Anterior cingulate cortex (tissue), 58 donors: ENCODE measurements at places on chromosomes 11 and 22.

- DNase-seq = no peak
Observed at GRCh38 chr22:32478994-32479393, 4.4 kb downstream of the FBXO7 start.

- no peak for DNase-seq
Observed at GRCh38 chr11:10412266-10412665, 42.8 kb upstream of the AMPD3 start.

GRCh38 chr11:66728693-66729385 is at the start of gene SPTBN2:
Gene SPTBN2, minus strand, starts transcription at chr11:66729216. Its CDS starts 7,976 bp downstream, at chr11:66721240.
- no peak for DNase-seq

- no peak for DNase-seq
Observed at GRCh38 chr22:27213766-27214581, 556.6 kb downstream of the MIAT start.

DNA sequence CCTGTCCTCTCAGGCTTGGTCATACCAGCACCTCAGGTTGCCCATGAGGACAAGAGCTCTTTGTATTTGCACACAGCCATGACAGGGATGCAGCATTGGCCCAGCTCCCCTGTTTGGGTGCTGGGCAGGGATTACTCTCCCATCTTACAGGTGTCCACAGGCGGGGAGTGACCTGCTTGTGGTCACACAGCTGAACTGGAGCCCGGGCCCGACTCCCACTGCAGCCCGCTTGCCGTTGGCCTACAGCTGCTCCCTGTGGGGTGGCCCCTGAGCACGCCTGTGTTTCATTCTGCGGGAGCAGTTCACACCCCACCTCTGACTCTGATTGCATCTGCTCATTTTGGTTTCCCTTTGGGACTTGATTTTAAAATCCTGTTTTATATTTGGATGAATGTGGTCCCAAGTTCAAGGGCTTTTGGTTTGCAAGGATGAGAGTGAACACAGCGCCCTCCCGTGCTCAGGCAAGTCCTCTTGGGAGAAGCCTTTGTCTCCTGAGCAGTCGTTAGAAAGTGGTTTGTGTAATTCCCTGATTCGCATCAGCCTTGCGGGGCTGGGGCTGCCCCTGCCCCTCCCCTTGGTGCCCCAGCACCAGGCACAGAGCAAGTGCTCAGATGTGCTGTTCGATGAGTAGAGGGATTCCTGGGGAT is 9.3 kb downstream of the PICK1 start:
- DNase-seq = no peak

GRCh38 chr11:75740681-75741080 is 23.0 kb downstream of the MOGAT2 start:
- DNase-seq = no peak

- DNase-seq = no peak
Observed at GRCh38 chr11:63738720-63739360, 29.7 kb downstream of the ZFTA start.

- no peak for DNase-seq
Observed at GRCh38 chr11:37141707-37142106, 543.7 kb upstream of the RAG2 start.

GRCh38 chr11:66834943-66835342 is 8.3 kb upstream of the RCE1 start:
- no peak for DNase-seq

- no peak for DNase-seq
Observed at GRCh38 chr22:46295277-46295971, 1.2 kb upstream of the GTSE1 start.
